ENCODE measurements at places on chromosomes 2 and 18. TPM values are rescaled to one million over a fixed set of nuclear protein-coding genes. Genes with fewer than 3 reads are reported as not detected.

GRCh38 chr18:76266236-76266991, 228.6 kb downstream of the ZNF516 start:
- no peak for DNase-seq

GRCh38 chr2:29766191-29766590, 155.2 kb downstream of the ALK start:
- DNase-seq, result no peak

GRCh38 chr2:63843093-63843492, 1.4 kb downstream of the UGP2 start:
- no peak for DNase-seq

GRCh38 chr18:74522635-74523548, 11.4 kb upstream of the CNDP1 start:
- DNase-seq, result no peak

DNA sequence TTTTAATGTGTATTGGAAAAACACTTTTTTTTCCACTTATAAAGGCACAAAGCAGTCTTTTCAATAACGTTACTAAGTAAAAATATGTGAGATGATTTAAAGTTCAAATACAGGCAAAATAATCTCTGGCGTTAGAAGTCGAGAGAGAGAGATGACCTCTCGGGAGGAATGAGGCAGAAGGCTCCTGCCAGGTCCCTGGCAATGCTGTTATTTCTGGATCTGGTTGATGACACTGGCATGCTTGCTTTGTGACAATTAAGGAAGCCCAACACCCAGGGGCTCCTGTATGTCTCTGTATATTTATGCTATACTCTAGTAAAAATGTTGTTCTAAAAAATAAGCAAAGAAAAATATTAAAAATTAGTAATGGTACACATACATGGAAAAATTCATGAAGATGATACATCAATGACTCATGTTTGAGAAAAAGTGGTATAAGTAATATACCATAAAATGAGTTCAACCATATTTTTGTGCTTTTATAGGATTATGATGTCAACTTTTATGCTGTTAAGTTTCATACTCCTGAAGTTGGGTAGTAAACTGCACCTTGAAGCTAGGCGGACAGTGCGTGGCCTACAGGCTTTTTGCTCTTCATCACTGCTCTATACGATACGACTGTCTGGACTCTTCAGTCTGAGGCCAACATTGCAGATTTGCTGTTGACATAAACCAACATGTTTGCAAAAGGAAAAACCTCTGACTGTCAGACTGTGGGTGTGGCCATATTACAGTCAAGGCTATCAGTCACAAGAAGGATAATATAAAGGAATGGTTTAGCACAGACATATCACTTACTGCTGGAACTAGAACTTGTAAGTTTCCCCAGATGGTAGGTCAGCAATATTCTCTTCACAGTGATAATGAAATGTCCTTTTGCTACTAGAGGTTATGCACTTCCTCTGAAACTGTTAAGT, 19.8 kb downstream of the VPS4B start:
- no peak for DNase-seq

DNA sequence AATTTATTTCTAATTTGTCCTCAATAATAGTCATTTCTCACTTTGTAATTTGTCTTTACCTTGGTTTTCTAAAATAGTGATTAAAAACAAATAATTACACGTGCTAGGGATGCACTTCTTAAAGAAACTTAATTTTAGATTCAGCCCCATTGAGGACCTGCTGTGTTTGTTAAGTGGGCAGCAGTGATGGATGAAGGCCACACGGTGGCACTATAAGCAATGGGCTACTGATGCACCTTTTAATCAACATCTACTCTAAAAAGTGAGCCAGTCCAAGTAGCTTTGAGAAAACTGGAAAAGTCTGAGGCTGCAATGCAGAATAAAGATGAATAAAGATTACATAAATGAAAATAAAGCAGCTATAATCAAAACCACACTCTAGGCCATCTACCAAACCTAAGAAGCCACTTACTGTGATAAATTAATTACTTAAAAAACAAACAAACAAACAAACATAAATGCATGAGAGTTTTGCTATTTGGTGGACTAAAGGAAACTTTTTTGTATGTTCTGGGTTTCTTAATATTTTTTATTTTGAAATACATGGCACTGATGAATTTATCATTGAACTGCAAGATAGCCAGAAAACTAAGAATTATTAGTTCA, 89.3 kb downstream of the PDE11A start:
- DNase-seq, result no peak

The SERPINB10 gene
- 3.9 TPM for total RNA-seq

Data from skin of body (tissue), 3 donors.